ENCODE measurements at places on chromosomes 2 and 18. TPM values are rescaled to one million over a fixed set of nuclear protein-coding genes. Genes with fewer than 3 reads are reported as not detected.

Gene DOCK10
- 0.76 TPM for total RNA-seq

Gene TSPYL6
- 0.60 TPM for total RNA-seq

Gene TNS1
- 1.7 TPM for total RNA-seq

Gene ERBB4
- not detected for total RNA-seq

Gene PRKD3
- total RNA-seq, result 10.8 TPM

Gene PPP1CB
- total RNA-seq, result 58.5 TPM

Gene CFAP65
- total RNA-seq, result 0.11 TPM

Gene TMEM198
- 3.2 TPM for total RNA-seq

Gene SERPINB4
- not detected for total RNA-seq

Gene SH3RF3
- total RNA-seq, result 0.34 TPM

Gene NLRC4
- total RNA-seq, result 1.6 TPM

Gene KDSR
- 56.8 TPM for total RNA-seq

Gene PRSS56
- total RNA-seq, result not detected

Gene BOLL
- not detected for total RNA-seq

Gene TRIM54
- total RNA-seq, result not detected

Gene UGT1A3
- total RNA-seq, result not detected

Gene MOCOS
- total RNA-seq, result not detected

Gene EVX2
- total RNA-seq, result not detected

Gene CRACDL
- total RNA-seq, result 2.5 TPM

Gene GAD1
- total RNA-seq, result 7.7 TPM

Gene MAP3K19
- total RNA-seq, result not detected

Gene ANKZF1
- 159 TPM for total RNA-seq

Gene MYOM1
- total RNA-seq, result not detected

Gene AMER3
- not detected for total RNA-seq

Gene SULT1C4
- not detected for total RNA-seq

Gene TRABD2A
- total RNA-seq, result 2.4 TPM

All from Karpas-422 (cell line).